ENCODE measurements at places on chromosomes 5 and 9. TPM values are rescaled to one million over a fixed set of nuclear protein-coding genes. Genes with fewer than 3 reads are reported as not detected.

PCDHAC2 gene
- total RNA-seq, result not detected

SLIT3 gene
- 0.64 TPM for total RNA-seq

IRGM gene
- 3.5 TPM for total RNA-seq

AFAP1L1 gene
- not detected for total RNA-seq

ZBED3 gene
- 0.59 TPM for total RNA-seq

ERGIC1 gene
- total RNA-seq, result 40.2 TPM

DIRAS2 gene
- not detected for total RNA-seq

INVS gene
- 15.5 TPM for total RNA-seq

TRPM3 gene
- total RNA-seq, result not detected

CLIC3 gene
- total RNA-seq, result 0.91 TPM

FRMD3 gene
- total RNA-seq, result 0.50 TPM

ACSL6 gene
- 10.2 TPM for total RNA-seq

DRD1 gene
- total RNA-seq, result not detected

INSL4 gene
- not detected for total RNA-seq

ANKRD34B gene
- not detected for total RNA-seq

CTXN3 gene
- total RNA-seq, result not detected

PROB1 gene
- total RNA-seq, result 6.0 TPM

FBN2 gene
- total RNA-seq, result not detected

MYMK gene
- not detected for total RNA-seq

SPINK13 gene
- not detected for total RNA-seq

SUSD3 gene
- total RNA-seq, result 58.8 TPM

RLN2 gene
- total RNA-seq, result 1.8 TPM

UQCRQ gene
- 336 TPM for total RNA-seq

ADAMTS19 gene
- not detected for total RNA-seq

QRFP gene
- total RNA-seq, result not detected

FGFR4 gene
- 1.5 TPM for total RNA-seq

GABRA1 gene
- total RNA-seq, result not detected

SHC3 gene
- total RNA-seq, result not detected

OR1Q1 gene
- not detected for total RNA-seq

PCDHGA3 gene
- 0.23 TPM for total RNA-seq

C9orf153 gene
- 0.25 TPM for total RNA-seq

PCDHA8 gene
- not detected for total RNA-seq

GDF9 gene
- total RNA-seq, result 0.27 TPM

SERINC5 gene
- total RNA-seq, result 70.9 TPM

OR5C1 gene
- not detected for total RNA-seq

PCDHB15 gene
- not detected for total RNA-seq

UBAC1 gene
- 39.8 TPM for total RNA-seq

WNK2 gene
- 0.16 TPM for total RNA-seq

UNC5A gene
- not detected for total RNA-seq

GMCL2 gene
- total RNA-seq, result not detected

Measured in T-helper 2 cell treated with Interferon-gamma antibody and Interleukin-4, amounts not matched to agents 100 ng/mL and 5 ng/mL, for 36 hours (primary cell).